ENCODE measurements at places on chromosomes 12 and 14. TPM values are rescaled to one million over a fixed set of nuclear protein-coding genes. Genes with fewer than 3 reads are reported as not detected.

BICDL1 gene
- 0.40 TPM for total RNA-seq

CORO1C gene
- total RNA-seq, result 71.3 TPM

DNA sequence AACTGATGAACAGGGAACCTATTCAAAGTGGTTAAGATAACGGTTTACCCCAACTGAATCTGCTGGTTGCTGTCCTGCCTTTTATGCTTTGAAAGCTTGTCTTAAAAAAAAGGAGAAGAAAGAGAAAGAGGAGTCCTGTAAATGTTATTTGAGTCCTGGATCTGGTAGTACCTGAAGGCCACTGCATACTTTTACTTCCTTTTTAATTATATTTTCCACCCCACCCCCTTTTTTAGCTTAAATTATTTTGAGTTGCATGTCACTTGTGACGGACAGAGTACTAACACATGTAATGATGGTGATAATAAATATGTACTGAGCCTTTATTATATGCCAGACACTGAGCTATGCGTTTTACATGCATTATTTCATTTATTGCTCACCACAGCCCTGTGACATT is 2.5 kb upstream of the AMIGO2 start:
- no peak for DNase-seq
- peaks cover 10% of the 10 kb centered on the region for H3K4me1 ChIP-seq
- H3K27ac ChIP-seq, result no peak overlapping the region
- no peak overlapping the region for H3K4me3 ChIP-seq

DNA sequence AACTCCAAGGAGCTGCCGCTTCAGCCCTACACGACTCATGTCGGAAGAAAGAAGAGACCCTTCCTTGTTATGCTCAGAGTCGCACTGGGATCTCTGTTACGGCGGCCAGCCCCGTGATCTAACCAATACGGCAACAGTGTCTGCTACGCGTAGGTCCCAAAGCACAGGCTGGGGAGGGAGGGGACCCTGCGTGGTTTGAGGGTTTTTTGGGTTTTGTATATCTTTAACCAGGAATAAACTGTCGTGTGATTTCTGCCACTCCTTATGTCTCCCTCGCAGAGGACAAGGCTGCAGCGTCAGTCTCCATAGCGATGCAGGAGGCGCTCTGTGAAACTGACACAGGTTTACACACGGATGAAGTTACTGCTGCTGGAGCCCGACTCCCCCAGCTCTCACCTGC is 60.0 kb upstream of the DIO3 start:
- no peak overlapping the region for H3K4me3 ChIP-seq
- H3K27me3 ChIP-seq, result no peaks in the 10 kb centered on the region
- H3K4me1 ChIP-seq, result peaks cover 19% of the 10 kb centered on the region
- no peaks in the 10 kb centered on the region for H3K36me3 ChIP-seq
- H3K27ac ChIP-seq, result no peak overlapping the region

All from ovary (tissue), 10 donors.